ENCODE measurements at places on chromosomes 6 and 20.

DNA sequence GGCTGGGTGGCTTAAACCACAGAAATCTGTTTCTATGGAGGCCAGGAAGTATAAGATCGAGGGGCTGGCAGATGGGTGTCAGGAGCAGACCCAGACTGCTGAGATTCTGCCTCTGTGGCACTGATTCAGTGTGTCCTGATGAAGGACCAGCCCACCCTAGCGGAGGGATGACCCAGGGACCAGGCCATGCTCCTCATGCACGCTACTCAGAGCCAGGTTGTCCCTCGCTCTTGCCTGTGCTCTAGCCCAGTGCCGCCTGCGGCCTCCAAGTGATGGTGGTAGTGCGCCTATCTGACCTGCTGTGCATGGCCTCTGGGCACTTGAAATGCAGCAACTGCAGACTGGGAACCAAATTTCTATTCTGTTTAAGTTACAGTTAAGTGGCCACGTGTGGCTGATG lies 13.1 kb upstream of the APMAP start:
- DNase-seq, result no peak

- DNase-seq, result no peak
Observed at GRCh38 chr6:143099647-143100046, 39.0 kb downstream of the AIG1 start.

DNA sequence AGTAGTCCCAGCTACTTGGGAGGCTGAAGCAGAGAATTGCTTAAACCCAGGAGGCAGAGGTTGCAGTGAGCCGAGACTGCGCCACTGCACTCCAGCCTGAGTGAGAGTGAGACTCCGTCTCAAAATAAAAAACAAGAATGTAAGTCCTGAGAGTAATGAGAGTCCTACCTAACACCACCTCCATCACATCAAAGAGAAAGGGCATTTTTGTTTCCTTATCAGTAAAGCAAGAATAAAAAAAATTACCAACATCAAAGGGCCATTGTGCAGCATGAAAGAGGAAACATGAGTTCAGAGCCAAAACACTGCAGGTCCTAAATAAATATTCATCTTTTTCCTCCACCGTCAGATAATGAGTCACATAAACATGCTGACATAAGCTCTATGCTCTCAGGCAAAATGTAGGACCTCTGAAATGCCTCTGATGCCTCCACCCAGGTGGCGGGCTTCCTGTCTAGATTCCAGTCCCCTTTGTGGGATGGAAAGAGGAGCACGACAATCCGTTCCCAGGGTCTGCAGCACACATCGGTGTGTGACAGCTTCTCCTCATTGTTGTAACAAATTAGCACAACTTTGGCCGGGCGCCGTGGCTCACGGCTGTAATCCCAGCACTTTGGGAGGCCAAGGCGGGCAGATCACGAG lies 7.2 kb downstream of the ATP9A start:
- DNase-seq, result no peak

DNA sequence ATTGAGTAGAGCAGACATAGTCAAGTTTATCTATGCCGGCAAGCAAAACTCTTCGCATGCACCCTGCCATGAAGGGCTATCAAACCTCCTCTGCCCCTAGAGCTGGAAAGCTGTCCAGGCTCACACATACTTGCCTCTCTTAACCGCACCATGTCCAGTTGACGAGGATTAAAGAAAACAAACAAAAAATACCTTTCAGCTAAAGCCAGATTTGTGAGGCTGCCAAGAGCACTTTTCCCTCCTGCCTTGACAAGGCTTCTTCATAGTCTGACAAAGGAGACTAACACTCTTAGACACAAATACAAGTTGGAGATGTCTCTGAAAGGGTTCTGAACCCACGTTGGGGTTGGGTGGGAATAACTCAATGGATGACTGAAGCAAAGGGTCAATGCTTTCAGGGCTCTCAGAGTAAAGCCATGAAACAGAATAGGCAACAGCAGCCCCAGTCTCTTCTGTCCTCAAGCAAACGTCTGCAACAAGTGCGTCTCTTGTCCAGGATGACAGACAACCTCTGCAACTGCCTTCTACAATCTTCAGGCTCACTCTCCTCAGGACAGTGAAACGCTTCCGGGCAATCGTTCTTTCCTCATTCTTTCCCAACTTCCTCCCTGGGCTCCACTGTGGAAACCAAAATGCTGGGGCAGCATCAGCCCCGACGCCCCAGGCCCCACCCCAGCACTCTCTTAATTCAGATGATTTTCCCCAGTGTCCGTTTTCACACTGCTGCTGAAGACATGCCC lies 57.8 kb downstream of the AGPAT4 start:
- no peak for DNase-seq

- no peak for DNase-seq
Observed at GRCh38 chr6:107290491-107290890, 168.9 kb downstream of the PDSS2 start.

DNA sequence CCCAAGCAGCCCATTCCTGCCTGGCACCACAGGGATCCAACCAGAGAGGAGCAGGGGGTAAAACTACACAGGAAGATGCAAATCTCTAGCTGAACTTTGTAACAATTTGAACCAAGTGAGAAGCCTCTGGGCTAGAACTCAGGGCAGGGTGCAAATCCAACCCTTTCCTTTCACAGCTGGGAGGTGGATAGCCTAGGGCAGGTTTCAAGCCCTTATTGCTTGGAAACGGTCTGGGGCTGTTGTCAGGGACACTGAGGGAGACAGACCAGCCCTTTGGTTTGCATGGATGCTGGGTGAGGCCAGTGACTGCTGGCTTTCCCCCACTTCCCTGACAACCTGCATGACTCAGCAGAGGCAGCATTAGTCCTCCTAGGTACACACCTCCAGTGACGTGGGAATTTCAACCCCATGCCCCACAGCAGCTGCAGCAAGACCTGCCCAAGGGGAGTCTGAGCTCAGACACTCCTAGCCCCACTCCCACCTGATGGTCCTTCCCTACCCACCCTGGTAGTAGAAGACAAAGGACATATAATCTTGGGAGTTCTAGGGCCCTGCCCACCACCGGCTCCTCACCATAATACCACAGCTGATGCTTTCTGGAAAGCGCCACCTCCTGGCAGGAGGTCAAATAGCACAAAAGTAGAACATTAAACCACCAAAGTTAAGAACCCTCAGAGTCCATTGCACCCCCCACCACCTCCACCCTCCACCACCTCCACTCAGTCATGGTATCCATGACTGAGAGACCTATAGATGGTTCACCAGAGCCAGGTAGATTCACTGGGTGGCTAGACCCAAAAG lies 797.7 kb upstream of the MAN1A1 start:
- no peak for DNase-seq

DNA sequence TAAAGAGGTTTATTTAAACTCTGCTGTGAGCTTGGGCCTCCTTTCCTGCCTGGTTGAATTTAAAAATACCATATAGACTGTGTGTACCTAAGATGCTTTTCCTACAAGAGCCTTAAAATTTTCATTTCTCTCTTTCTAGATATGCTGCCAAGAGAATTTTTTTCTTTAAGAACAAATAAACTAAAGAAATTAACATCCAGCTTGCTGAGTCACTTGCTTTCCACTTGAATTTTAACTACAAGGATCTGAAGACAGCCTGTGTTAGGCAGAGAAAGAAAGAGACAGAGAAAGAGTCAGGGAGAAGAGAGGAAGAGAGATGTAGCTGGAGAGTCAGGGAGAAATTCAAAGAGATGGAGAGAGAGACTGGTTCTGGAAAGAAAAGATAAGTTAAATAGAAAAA lies 18.3 kb upstream of the SNAP25 start:
- DNase-seq, result no peak

DNA sequence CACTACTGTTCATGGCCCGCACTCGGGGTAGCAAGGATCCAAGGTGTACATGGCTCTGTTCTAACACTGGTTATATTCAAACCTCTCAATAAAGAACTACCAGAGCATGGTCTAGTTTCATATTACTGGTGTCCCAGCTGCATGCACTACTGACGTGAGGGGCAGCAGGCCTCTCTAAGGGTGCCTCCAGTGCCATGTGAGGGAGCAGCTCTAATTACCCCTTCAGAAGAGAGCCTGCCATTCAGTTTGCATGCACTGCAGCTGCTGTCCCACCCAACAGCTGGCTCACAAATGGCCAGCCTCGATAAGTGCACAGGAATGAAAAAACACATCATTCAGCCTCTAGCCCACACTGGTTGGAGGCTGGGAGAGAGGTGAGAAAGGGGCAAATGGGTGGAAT lies 85.2 kb downstream of the SMLR1 start:
- DNase-seq, result no peak

- no peak for DNase-seq
Observed at GRCh38 chr6:149482545-149483333, 2.1 kb downstream of the ZC3H12D start.

GRCh38 chr20:23112595-23112994 lies 26.5 kb upstream of the CD93 start:
- DNase-seq, result no peak

GRCh38 chr20:35978041-35978513 lies 9.7 kb downstream of the CNBD2 start:
- no peak for DNase-seq

DNA sequence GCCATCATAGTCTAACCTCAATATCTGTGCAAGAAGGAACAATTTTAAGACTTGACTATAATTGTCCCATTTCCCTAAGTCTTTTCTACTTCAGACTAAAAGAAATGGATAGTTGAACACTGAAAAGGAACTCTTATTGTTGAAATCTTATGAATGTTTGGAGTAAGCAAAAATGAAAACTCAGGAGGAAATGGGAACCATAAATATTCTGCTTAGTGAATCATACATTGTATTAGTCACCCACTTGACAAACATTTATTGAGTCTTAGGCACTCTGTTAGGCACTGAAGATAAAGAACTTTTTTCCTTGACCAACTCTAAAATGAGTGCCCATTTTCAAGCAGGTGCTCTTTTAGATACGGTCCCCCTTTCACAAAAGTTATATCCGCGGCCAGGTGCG lies 8.7 kb downstream of the CCDC170 start:
- DNase-seq, result peak; percentile 64

DNA sequence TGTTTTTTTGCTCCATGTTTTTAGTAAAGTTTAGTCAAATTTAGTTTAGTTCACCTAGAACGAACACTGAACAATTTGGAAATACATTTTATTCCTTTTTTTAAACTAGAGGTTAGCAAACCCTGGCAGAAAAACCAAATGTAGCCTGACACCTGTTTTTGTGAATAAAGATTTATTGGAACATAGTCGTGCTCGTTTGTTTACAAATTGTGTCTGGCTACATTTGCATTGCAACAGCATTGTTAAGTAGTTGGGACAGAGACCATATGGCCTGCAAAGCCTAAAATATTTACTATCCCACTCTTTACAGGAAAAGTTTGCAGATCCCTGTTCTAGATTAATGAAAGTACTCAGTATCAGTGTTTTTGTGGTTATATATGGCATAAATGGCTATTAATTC lies 56.9 kb downstream of the CD109 start:
- DNase-seq, result no peak

DNA sequence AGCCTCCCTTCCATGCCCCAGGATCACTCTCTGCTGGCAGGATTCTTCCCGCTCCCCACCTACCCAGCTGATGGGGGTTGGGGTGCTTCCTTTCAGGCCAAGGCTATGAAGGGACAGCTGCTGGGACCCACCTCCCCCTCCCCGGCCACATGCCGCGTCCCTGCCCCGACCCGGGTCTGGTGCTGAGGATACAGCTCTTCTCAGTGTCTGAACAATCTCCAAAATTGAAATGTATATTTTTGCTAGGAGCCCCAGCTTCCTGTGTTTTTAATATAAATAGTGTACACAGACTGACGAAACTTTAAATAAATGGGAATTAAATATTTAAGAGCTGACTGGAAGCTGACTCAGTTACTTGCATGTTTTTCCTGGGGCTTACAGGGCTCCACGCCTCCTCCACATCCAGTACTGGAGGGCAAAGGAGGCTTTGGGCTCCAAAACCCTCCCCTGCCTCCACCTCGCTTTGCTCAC lies 24.3 kb upstream of the FANCE start:
- no peak for DNase-seq

GRCh38 chr6:12342664-12343063 lies 52.5 kb downstream of the EDN1 start:
- no peak for DNase-seq

GRCh38 chr6:14211562-14211942 lies 94.0 kb downstream of the CD83 start:
- no peak for DNase-seq

DNA sequence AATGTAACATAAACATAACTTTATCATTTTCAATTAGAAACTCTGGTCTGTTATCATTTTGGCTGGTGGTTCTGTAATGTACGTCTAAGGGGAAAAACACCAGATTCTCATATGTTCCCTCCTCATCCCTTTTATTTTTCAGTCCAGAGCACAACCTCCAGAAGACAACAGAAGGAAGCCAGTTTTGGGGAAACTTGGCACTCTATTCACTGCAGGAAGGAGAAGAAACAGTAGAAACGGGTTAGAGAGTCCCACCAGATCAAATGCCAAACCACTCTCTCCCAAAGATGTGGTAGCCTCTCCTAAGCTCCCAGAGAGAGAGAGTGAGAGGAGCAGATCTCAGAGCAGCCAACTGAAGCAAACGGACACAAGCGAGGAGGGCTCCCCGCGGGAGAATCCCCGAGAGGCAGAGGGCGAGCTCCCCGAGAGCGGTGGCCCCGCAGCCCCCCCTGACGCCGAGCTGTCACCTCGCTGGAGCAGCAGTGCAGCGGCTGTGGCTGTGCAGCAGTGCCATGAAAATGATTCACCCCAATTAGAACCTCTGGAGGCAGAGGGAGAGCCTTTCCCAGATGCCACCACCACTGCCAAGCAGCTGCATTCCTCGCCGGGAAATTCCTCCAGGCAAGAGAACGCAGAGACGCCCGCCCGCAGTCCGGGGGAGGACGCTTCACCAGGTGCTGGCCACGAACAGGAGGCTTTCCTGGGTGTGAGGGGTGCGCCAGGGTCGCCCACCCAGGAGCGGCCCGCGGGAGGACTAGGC lies 117.8 kb downstream of the RTN4IP1 start:
- DNase-seq, result no peak

DNA sequence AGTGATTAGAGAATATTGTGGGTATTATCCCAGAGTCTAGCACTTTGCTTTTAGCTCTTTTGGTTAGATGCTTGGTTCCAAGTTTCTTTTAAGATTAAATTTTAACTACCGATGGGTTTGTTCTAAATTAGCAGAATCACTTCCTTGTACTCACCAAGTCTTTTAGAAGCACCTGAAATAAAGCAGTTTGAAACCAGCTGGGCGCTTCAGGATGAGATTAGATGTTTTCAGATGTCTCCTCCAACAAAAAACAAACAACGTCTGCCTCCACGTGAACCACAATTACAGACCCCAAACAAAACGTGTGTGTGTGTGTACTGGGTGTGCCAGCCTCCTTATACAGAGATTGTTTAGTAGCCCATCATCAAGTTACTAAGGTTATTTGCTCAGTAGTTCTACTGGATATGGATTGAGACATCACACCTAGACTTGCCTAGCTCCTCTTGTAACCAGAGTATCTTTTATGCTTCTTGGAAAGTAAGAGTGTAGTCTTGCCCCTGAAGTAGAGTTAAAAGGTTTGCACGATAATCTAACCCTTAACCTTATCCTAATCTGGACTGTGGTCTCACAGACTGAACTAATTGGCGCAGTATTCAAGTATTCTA lies 2.3 kb downstream of the DSTN start:
- DNase-seq, result no peak

GRCh38 chr6:135647521-135647920 lies 150.0 kb upstream of the AHI1 start:
- no peak for DNase-seq

- no peak for DNase-seq
Observed at GRCh38 chr6:106186714-106187113, 100.6 kb downstream of the PRDM1 start.

Measured in RKO (cell line).